ENCODE measurements at places on chromosomes 13 and 19.

DNA sequence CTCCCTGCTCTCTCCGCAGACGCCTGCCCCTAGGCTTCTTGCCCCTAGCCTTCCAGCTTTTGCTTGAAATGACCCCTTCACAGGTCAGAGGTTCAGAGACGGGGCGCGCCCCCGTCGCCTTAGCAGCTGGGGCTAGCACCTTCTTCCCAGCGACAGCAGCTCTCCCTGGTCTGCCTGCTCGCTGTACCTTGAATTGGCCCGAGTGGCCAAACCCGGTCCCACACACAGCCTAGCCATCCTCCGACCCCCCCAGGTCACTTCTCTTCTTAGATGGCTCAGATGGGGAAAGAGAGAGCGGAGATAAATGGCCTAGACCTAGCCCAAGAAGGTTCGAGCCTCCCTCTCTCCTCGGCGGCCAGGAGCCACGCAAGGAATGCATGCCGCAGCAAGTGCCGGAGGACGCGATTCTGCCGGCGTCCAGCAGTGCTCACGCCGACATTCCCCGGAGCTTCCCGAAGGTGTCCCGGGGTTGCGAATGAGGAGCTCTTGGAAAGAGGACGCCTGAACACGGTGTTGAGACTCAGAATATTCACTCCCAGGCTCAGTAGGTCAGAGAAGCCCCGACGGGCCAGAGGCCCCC, 1.3 kb downstream of the CDX2 start:
- no peak for DNase-seq

DNA sequence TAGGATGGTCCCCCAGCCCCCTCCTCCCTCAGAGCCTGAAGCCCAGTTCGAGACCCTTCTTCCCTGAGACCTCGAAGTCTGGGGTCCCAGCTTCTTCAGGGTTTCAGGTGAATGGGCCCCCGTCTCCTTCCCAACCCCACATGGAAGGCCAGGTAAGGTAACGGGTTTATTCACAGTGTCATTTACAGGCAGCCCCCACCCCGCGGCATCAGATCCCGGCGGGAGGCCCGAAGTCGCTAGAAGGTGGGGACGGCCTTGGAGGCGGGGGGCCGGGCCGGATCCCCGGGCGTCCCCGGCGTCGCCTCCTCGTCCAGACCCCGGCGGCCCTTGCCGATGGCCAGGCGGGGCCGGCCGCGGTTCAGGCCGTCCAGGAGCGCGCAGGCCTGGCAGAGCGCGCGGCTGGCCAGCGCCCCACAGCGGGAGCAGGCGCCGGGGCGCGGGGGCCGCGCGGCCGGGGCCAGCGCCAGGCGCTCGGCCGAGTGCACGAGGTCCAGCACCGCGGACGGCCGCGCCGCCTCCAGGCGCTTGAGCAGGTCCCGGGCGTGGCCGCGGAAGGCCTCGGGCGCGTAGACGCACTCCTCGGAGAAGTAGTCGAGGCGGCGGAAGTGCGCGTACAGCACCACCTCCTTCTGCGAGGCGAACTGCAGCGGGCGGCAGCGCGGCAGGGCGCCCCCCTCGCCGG, 9.7 kb downstream of the CTU1 start:
- no peak for DNase-seq

- no peak for DNase-seq
Observed at GRCh38 chr19:31461814-31462539, 112.7 kb upstream of the TSHZ3 start.

DNA sequence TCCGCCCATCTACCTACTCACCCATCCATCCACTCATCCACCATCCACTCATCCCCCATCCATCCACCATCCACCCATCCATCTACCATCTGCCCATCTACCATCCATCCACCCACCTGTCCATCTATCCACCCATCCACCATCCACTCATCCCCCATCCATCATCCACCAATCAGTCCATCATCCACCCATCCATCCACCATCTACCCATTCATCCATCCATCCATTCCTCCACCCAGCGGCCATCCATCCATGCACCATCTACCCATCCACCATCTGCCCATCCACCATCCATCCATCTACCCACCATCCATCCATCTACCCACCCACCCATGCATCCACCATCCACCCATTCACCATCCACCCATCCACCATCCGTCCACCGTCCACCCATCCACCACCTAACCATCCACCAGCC, 13.6 kb upstream of the JUND start:
- no peak for DNase-seq

DNA sequence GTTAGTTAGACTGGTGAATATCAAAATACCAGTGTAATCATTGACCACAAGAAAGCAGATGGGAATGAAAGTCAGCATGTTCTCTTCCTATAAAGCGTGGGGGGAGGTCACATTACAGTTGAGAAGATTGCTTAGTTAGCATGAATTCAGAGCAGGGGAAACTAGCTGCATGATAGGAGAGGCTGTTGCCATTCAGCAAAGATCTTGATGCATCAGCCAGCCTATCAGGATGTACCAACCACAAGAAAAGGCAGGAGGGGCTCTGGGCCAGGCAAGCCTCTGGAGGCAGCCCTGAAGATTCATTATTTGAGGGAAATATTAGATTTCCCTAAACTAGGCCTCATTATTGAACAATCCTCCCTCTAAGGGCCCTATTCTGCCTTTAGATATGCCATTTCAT, 5.0 kb upstream of the MTMR6 start:
- no peak for DNase-seq

DNA sequence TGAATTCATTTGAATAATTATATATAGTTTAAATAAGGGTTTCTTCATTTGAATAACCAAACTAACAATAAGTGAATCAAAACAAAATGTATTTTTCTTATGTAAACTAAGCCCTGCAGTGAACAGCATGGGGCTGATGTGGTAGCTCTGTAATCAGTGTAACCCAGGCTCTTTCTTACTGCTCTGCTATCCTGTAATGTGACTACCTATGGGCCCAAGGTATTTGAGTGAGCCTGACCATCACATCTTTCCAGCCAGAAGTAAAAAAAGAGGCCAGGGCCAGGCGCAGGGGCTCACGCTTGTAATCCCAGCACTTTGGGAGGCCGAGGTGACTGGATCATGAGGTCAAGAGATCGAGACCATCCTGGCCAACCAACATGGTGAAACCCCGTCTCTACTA, 494.6 kb downstream of the DCT start:
- DNase-seq = no peak

- DNase-seq = peak; percentile 22
Observed at GRCh38 chr19:36169084-36169760, 17.0 kb upstream of the COX7A1 start.

DNA sequence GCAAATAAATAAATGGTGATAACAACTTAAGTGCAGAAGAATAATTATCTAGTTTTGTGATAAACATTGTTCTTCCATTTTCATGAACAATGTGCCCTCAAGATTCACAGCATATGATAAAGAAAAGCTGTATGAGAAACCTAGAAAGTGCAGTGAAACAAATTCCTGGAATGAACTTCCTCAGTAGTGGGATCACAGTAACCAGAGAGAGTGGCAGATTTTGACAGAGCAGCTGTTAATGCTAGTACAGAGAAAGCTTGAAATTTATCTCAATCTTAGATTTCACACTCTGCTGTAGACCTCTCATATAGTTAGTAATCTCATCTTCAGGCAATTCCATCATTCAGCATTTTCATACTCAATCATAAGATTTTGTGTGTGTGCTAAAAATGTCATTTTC, 664.9 kb downstream of the PCDH9 start:
- no peak for DNase-seq

DNA sequence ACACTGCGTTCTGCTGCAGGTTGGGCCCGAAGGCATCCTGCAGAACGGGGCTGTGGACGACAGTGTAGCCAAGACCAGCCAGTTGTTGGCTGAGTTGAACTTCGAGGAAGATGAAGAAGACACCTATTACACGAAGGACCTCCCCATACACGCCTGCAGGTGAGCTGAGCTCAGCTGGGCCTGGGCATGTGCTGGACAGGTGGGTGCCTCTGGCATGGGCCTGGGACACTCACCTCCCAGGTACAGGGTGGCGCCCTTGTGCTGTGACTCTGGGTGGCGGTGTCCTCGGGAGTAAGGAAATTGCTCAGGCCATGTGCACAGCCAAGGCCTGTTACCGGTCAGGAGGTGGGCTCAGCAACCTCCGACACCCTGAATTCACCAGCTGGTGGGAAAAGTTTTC, 14.2 kb downstream of the UPF1 start:
- no peak for DNase-seq

GRCh38 chr19:35069696-35070095, 28.2 kb downstream of the HPN start:
- no peak for DNase-seq

DNA sequence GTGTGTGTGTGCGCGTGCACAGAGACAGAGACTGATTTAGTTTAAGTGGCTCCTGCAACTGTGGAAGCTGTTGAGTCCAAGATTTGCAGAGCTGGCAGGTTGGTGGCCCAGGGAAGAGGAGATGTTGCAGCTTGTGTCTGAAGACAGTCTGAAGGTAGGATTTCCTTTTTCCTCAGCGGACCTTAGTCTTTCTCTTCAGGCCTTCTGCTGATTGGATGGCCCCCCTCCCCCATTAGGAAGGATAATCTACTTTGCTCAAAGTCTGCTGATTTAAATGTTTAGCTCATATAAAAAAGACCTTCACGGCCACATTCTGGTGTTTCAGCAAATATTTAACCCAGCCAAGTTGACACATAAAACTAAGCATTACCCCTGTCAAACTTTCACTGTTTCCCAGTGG, 84.3 kb downstream of the SLC15A1 start:
- no peak for DNase-seq

DNA sequence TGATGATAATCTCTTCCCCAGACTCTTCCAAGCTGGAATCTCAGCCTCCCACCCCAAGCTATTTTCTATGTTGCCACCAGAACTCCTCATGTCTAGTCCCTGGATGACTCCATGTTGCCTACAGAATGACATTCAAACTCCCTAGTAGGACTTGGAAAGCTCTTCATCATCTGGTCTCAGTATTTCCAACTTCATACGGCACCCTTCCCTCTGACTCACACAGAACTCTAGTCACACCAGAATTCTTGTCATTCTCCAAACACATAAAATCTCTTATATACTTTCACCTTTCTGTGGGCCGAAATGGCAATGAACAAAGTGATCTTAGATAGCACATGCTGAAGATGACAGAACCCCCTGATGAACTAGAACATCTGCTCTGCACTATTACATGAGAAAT, 86.2 kb downstream of the CAB39L start:
- no peak for DNase-seq

DNA sequence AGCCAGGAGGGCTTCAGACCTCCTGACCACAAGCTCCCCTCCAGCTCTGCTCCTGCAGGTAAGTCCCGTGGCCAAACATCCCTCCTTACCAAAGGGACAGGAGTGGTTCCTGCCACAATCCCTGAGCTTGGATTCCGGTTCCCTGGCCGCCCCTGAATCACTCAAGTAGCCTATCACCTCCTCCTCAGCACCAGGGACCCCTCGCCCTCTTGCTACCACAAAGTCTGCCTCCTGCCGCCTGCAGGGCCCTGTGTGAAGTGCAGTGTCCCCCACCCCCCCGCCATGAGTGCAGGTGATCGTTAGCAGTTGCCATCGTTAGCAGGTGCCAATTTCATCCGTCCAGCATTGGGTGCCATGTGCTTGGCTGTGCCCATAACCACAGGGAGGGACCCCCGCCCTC, 40.8 kb upstream of the RANBP3 start:
- DNase-seq = no peak

DNA sequence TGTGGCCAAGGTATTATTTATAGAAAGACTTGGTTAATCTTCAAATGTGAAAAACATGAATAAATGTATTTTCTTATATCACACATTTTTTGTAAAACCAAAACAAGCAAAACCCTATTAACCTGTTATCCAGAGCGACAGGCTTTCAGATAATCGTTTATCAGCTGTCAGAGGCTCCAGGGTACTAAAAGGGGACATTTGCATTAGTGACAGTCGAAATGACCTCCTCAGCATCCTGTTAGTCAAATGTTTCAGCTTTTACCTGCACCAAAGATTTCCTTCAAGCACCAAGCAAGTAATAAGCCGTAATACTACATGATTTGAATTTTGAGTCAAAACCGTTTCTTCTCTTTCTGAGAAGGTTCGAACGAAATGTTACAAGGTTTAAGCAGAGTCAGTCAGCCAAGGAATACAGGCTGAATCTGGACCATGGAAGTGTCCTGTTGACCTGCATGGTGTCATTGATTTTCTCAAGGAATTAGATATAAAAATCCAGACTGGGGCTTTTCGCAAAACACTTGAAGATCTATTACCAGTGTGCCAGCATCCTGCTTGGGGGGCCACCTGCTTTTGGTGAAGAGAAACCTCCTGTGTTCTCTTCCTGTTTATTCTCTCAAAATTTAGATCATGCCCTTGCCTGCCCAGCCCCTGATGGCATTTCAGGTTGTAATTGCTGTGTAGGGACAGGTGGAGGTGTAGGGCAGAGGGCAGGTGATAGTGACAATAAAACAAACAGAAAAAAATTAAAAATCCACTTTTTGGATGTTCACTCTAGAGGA, 11.3 kb upstream of the RFC3 start:
- no peak for DNase-seq

GRCh38 chr13:79307866-79308298, 98.2 kb downstream of the RBM26 start:
- no peak for DNase-seq

- DNase-seq = peak; percentile 57
Observed at GRCh38 chr13:76885203-76886004, 801 bp downstream of the KCTD12 start.

GRCh38 chr19:23481043-23481442, 85.8 kb upstream of the ZNF91 start:
- no peak for DNase-seq

- no peak for DNase-seq
Observed at GRCh38 chr13:98386637-98387036, 190.3 kb downstream of the STK24 start.

DNA sequence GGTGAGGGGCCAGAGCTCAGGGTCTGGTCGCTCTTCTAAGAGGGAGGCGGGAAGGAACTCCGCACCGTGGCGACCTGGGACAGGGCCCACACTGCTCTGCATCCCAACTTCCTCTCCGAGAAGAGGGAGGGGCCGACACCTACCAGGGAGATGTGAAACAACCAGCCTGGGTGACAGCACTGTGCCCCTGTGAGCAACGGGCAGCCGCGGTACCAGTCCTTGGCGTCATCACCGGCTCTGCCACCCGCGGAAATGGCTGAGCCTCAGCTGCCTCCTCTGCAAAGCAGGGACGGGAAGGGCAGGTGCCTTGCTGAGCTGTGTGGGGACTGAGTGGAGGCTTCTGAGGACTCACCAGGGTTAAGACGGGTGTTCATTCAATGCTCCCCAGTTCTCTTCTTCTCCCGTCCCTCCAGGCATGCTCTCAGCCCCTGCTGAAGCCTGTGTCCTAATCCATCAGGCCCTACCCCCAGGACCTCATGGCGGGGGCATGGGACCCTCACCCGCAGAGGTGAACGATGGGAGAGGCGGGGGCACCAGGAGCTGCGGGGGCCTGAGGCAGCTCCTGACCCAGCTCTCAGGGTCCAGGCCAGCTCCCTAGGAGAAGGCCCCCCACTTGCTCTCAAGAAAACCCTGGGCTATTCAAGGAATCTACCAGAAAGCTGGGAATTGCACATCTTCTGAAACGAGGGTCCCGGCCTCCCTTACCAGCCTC, 9.3 kb downstream of the ZNF787 start:
- no peak for DNase-seq

GRCh38 chr19:49481020-49481683, 6.3 kb upstream of the RPL13A start:
- DNase-seq = no peak

- DNase-seq = no peak
Observed at GRCh38 chr13:110332750-110333149, 25.7 kb downstream of the COL4A2 start.

- DNase-seq = no peak
Observed at GRCh38 chr19:7917267-7918061, 2.7 kb upstream of the SNAPC2 start.
